NCI-H774 (cell line): ENCODE measurements at places on chromosomes 16 and 17.
A peak's percentile ranks its signal among the peaks of the same experiment; 100 is the strongest.

DNA sequence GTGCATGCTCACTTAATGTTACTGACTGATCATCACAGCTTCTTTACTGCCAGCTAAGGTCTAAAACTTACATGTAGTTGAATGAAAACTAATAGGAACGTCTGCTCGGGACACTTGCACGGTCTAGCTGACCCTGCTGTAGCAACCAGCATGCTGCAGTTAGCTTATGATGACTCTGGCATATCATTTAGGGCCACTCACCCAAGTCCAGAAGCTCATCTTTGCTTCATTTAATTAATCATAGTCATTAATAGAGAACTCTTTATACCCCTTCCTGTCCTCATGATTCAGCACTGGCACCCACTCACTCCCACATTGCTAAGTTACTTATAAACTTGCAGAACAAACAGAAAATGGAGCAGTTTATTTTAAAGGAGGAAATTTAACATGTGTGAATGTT lies 136.3 kb downstream of the NLK start:
- DNase-seq: no peak

DNA sequence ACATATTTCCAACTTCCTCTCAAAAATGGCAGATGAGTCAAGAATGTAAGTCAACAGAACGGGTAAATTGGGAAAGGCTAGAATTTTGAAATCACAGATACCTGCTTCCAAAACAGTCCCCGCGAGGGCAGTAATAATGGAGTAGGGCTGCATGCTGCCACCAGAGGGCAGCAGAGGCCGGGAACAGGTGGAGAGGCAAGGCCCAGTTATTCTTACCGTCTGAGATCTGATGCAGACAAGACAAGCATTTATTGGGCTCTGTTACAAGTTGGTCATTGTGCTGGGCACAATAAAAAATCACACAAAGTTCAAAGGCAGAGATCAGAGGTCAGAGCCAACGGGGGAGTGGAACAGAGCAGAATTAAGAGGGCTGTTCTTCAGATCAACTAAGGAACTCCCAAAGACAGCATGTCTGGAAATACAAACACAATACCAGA lies 8.8 kb upstream of the MLKL start:
- DNase-seq: peak; percentile 11

GRCh38 chr17:15049795-15050160 lies 215.3 kb downstream of the PMP22 start:
- no peak for DNase-seq

GRCh38 chr17:14688134-14688533 lies 387.3 kb downstream of the HS3ST3B1 start:
- no peak for DNase-seq

DNA sequence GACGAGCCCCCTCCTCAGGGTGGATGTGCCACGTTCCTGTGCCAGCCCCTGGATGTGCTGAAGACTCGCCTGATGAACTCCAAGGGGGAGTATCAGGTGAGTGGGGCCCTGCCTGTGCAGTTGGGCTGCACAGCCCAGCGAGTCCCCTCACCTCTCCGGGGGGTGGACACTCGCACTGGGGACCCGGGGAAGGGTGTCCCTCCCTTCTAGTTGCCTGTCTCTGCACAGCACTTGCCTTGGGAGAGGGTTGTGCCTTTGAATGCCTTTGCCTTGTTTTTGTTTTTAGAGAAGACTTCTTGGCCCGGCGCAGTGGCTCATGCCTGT lies 5.6 kb downstream of the SLC25A10 start:
- DNase-seq: no peak

DNA sequence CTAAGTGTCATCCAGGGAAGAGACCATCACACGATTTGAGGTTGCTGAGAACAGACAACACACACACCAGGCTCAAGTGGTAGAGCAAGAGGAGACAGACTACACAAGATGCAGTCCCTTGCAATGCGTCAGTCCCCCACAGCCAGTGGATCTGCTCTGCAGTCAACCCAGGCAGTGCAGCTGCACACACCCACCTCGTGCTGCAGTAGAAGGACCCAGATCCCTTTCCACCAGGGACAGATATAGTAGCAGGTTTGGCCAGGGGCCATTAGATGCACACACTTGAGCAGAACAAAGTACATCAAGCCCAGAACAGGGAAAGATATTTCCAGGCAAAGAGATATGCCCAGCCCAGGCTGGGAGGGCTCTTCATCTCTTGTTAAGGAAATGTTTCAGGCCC lies 112.9 kb downstream of the GRIN2A start:
- no peak for DNase-seq

DNA sequence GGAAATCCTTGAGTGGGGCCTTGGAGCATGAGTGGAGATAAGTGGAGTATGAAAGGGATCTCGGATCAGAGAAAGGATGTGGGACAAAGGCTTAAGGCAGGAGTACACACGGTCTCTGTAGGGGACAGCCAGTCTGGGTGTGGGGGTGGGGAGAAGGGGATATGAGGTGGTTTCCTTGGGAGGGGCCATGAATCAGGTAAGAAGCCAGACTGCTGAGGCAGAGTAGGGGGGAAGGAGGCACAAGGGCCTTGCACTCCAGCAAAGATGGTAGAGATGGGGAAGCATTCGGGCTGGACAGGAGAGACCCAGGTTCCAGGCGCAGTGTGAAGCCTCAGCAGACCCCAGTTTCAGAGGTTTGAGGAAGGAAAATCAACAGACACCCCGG lies 1.6 kb downstream of the HSD11B2 start:
- DNase-seq: no peak

- no peak for DNase-seq
Measured at GRCh38 chr16:57578521-57579360, 36.3 kb downstream of the ADGRG5 start.

- DNase-seq: no peak
Measured at GRCh38 chr17:68319410-68320162, 28.3 kb downstream of the ARSG start.

DNA sequence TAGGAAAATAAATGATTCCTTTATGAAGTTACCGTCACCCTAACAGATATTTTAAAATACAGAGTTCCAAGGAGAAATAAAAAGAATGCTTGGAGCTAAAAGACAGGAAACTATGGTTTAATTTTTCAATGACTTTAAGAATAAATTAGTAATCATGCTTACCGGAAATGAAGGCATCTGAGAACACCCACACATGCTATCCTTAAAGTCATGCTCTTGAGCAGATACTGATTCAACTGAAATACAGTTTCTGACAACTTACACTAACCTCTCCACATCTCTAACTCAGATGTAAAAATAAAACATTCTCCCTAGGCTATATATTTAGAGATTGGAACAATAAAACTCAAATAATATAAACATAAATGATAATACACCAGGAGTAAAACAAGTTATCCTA lies 7.8 kb downstream of the PSMD12 start:
- DNase-seq: no peak

GRCh38 chr17:8015957-8016631 lies 13.7 kb downstream of the GUCY2D start:
- no peak for DNase-seq

DNA sequence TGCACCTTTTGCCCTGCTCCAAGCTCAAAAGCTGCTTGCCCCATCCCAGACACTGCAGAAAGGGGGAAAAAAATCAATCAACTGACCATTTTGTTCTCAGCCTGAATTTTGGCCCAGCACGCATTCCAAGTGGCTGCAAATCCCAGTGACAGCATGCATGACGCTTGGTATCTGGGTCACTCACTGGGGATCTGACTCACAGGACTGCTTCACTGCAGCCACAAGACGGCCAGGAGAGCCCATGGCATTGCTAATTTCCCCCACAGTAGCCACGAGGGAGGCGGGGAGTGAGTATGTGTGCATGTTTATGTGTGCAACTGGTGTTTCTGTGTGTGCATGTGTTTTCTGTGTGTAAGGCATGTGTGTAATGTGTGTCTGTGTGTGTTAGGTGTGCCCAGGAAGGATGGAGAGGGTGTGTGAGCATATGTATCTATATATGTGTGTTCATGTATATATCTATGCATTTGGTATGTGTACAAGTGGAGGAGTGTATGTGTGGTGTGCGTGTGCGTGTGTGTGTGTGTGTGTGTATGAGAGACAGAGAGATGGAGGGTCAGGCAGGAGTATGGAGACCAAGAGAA lies 33.8 kb downstream of the SDK2 start:
- no peak for DNase-seq

- peak; percentile 32 for DNase-seq
Measured at GRCh38 chr17:35372846-35373533, 431 bp downstream of the SLFN11 start.

DNA sequence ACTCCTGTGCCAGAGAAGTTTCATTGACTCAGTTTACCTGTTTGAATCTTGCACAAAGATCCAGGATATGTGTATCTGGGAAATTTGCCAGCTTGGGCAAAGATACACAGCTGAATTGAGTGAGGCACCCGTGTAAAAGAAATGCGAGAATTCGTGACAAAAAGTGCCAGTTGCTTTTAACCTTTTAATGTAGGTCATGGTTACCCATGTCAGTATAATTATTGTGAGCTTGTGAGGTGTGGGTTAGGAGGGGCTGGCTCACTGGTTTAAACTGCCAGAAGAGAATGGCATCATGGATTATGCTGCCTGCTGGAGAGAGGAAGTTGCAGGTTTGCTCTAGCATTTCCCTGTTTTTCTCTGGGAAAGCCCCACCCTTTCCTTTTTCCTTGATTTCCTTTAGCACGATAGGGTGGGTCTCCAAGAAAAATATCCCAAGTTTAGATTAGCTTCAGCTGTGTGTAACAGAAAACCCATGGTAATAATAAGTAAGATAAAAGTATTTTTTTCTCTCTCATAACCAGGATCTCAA lies 24.8 kb upstream of the NDRG4 start:
- no peak for DNase-seq

DNA sequence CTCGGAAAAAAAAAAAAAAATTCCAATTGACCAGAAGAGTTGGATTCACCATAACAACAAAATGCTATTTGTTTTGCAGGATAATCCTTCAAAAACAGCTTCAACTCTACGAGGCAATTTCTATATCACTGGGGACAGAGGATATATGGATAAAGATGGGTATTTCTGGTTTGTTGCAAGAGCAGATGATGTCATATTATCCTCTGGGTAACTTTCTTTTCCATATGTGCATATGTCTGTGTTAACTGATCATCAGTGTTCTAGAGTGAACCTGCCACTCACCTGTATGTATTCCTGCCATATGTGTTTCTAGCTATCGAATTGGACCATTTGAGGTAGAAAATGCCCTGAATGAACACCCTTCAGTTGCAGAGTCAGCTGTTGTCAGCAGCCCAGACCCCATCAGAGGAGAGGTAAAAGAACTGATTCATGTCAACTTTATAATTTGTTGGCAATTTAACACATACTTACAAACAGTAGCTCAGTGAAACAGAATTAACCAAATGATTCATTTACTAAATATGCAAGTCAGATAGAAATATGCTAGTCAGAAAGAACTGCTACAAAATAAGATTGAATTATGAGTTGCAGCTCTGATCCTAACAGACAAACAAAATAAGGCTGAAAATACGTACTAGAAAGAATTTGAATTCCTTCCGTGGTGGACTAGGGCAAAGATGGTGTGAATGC lies 14.2 kb downstream of the ERI2 start:
- DNase-seq: no peak

DNA sequence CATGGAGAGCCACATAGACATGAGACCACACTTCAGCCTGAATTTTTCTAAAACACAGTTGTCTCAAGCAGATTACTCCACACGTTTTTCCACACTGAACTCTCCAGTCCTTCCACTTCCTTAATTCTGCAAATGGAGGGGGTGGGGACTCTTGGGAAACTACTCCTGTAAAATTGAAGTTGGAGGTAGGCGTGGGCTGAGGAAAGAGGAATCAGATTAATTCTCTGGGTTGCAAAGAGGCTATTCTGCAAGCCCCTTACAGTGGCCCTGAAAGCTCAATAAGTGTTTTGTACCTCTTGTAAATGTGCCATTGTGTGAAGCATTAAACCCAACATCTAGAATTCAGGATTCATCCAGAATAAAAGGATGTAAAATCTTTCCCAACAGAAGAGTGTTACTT lies 9.6 kb downstream of the MARVELD3 start:
- DNase-seq: no peak

GRCh38 chr17:57459286-57459915 lies 203.1 kb downstream of the MSI2 start:
- DNase-seq: no peak

- DNase-seq: no peak
Measured at GRCh38 chr16:70691223-70692129, 5.6 kb upstream of the MTSS2 start.

DNA sequence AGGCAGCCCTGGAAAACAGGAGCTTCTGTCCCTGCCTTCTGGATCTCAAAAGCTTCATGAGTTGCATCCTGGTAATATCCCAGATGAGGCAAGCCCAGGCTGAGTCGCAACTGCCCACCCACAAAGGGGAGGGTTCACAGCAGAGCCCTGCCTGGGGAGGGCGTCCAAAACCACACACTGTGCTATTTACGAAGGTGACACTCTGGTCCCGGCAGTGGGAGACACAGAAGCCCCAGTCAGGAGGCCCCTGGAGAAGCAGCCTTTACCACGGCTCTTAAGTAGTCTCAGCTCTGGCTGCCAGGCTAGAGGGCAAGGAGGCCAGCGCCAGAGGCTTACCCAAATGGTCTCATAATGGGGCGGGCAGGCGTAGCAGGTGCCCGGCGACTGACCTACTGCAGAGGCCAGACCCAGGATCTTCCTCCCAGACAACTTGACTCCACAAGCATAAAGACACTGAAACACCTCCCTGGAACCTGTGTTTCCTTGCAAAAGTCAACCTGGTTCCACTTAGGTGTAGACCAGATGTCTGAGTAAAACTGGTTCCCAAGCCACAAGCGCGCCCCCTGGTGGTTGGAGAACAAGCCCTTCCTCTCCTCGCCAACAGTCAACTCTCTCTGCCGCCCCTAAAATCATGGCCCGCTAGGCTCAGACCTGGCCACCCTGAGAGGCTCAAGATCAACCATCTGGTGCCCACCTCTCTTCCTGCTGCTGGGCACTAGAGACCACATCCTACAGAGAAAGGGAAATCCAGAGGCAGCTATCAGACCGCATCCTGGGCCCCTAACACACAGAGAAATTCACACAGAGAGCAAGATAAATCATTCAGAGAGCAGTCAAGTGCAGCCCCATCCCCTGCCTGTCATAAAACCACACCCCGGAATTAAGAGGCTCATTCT lies 5.2 kb downstream of the AXIN2 start:
- DNase-seq: no peak

DNA sequence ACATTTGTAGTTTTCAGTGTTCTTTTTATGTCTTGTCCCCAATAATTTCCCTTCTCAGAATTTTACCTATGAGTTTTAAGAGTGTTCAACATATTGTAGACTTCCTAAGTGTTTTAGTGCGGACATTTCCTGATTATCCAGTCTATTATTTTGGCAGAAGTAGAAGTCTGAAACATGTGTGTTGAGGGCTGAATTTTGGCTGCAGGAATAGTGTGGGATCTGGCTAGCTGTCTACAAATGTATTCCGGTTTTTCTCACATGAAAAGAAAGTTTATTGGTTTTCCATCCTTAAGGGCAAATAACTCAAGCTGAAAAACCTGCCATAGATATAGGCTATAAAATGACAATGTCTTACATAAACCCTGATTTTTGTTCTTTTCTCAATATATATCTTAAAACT lies 33.0 kb upstream of the CA10 start:
- DNase-seq: no peak
